ENCODE measurements at places on chromosomes 2 and 18. TPM values are rescaled to one million over a fixed set of nuclear protein-coding genes. Genes with fewer than 3 reads are reported as not detected.

MAP3K19 gene
- polyA plus RNA-seq: 0.07 TPM

DDX18 gene
- polyA plus RNA-seq: 48.0 TPM

MAL gene
- polyA plus RNA-seq: 3.9 TPM

HOXD4 gene
- polyA plus RNA-seq: 5.2 TPM

ANKRD30B gene
- polyA plus RNA-seq: 0.08 TPM

ARHGAP15 gene
- polyA plus RNA-seq: 8.4 TPM

FSHR gene
- polyA plus RNA-seq: 0.48 TPM

CCBE1 gene
- polyA plus RNA-seq: 4.2 TPM

ZNF521 gene
- 45.0 TPM for polyA plus RNA-seq

DES gene
- polyA plus RNA-seq: 4,407 TPM

EGR4 gene
- polyA plus RNA-seq: not detected

IL37 gene
- not detected for polyA plus RNA-seq

SCN9A gene
- 2.8 TPM for polyA plus RNA-seq

IL1F10 gene
- not detected for polyA plus RNA-seq

TEX261 gene
- 45.4 TPM for polyA plus RNA-seq

NAT8 gene
- not detected for polyA plus RNA-seq

SERPINB5 gene
- polyA plus RNA-seq: 11.7 TPM

SCN7A gene
- 74.2 TPM for polyA plus RNA-seq

METAP1D gene
- polyA plus RNA-seq: 11.2 TPM

COX7A2L gene
- 149 TPM for polyA plus RNA-seq

HAAO gene
- 19.6 TPM for polyA plus RNA-seq

REG3A gene
- not detected for polyA plus RNA-seq

APLF gene
- polyA plus RNA-seq: not detected

SPHKAP gene
- 33.6 TPM for polyA plus RNA-seq

LDAH gene
- polyA plus RNA-seq: 10.8 TPM

IMPA2 gene
- polyA plus RNA-seq: 21.9 TPM

POTEC gene
- not detected for polyA plus RNA-seq

SLC39A10 gene
- polyA plus RNA-seq: 30.7 TPM

MRPL53 gene
- 83.3 TPM for polyA plus RNA-seq

KCNJ13 gene
- polyA plus RNA-seq: not detected

COX5B gene
- polyA plus RNA-seq: 148 TPM

FBXO36 gene
- polyA plus RNA-seq: 2.8 TPM

AQP12B gene
- polyA plus RNA-seq: 7.6 TPM

RPL31 gene
- polyA plus RNA-seq: 3,489 TPM

RAB1A gene
- polyA plus RNA-seq: 164 TPM

ZNF638 gene
- 120 TPM for polyA plus RNA-seq

ALPP gene
- polyA plus RNA-seq: 0.39 TPM

ZEB2 gene
- 190 TPM for polyA plus RNA-seq

SPATA3 gene
- not detected for polyA plus RNA-seq

FHOD3 gene
- polyA plus RNA-seq: 38.6 TPM

UGT1A5 gene
- polyA plus RNA-seq: not detected
